Activated CD8-positive, alpha-beta memory T cell treated with anti-CD3 and anti-CD28 coated beads for 24 hours (primary cell): ENCODE measurements at places on chromosomes 6 and 20.

DNA sequence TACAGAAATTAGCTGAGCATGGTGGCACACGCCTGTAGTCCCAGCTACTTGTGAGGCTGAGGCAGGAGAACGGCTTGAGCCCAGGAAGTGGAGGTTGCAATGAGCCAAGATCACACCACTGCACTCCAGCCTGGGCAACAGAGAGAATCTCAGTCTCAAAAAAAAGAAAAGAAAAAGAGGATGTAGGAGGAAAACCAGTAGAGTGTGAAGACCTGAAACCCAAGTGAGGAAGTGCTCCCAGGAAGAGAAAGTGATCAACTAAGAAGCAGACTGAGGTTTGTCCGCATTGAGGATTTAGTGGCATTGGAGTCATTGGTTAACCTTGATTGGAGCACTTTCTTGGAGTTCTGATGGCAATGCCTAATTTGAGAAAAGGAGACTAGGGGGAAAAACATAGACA lies 20.6 kb upstream of the TASP1 start:
- no peak for DNase-seq

DNA sequence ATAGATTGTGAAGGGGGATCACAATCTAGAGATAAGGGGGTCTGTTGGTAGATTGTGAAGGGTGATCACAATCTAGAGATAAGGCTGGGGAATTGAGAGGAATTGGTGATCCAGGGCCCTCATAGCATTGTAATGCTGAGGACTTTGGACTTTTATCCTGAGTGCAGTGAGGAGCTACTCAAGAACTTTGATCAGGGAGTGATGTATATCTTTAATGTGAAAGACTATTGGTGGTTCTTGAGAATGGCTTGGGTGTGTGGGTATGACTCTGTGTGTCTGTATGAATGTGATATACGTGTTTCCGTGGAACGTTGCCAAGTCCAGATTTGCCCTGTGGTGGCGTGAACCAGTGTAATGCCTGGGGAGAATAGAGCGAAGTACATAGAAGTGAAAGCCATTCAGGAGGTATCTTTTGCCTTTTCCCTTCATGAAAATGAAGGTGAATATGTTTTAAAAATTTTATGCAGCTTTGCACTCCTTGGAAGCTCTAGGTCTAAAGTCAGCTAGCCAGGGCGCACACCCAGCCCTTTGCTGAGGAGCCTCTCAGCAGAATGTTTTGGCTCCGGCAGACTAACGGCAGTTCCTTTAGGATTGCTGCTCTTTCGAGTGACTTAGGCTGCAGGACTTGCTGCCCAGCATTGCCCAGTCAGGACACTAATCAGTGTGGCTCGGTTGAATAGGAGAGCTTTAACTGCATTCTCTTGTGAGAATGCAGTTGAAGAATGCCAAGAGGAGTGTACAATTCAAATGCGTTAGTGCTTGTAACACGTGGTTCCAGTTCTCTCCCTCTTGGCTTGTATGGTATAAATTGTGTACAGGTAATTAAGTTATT lies 3.5 kb downstream of the ZFAND3 start:
- DNase-seq: no peak

GRCh38 chr6:154721460-154721859 lies 11.8 kb upstream of the SCAF8 start:
- no peak for DNase-seq

- no peak for DNase-seq
Measured at GRCh38 chr6:137637121-137637520, 142.9 kb upstream of the OLIG3 start.

GRCh38 chr6:143843677-143843999 lies 500 bp downstream of the LTV1 start:
- no peak for DNase-seq

DNA sequence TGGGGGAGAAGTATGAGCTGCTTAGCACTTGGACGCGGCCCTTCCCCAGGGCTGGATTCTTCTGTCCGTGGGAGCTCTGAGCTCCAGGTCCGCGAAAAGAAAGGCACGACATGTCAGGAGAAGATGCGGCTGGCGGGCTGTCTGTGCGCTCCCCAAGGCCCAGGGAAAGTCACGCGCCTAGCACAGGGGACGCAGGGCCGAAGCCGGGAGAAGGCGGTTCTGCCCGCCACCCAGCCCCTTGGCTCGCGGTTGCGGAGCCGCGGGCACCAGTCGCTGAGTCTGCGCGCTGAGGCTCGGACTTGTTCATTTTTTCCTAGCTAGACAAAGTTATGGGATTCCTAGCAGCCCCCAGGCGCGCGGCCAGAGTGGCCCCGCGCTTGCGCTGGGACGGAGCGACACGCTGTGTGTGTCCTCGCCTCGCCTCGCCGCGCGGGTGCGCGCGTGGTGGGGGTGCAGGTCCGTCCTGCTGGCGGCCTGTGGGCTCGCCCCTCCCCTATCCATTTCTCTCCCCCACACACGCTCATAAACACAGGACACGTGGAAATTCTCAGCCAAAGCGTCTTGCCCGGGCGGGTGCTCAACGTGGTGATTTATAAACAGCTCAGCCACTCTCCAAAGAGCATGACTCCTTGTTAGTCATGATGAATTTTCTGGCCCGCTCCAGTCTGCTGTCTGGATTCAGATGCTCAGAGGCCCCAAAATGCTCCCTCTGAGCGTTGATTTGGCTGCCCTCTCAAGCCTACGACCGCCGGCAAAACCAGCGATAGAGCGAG lies 1.9 kb upstream of the POU3F2 start:
- DNase-seq: peak; percentile 59

GRCh38 chr6:3419624-3420272 lies 37.1 kb downstream of the SLC22A23 start:
- DNase-seq: no peak

DNA sequence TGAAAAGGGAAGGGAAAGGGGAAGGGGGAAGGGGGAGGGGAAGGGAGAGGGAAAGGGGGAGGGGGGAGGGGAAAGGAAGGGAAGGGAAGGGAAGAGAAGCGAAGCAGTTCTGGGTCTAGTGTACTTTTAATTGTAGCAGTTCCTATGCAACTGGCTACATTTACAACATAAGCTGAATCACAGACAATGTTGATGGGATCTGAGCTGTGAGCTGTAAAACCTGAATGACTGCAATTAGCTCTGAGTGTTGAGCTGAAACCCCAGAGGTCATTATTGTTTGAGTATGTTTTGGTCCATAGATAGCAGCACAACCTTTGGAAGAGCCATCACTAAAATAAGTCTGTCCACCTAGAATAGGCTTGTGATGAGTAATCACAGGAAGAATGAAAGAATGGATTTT lies 7.2 kb upstream of the ABHD12 start:
- DNase-seq: no peak

- DNase-seq: no peak
Measured at GRCh38 chr20:60895363-60896079, 356.5 kb upstream of the CDH4 start.

DNA sequence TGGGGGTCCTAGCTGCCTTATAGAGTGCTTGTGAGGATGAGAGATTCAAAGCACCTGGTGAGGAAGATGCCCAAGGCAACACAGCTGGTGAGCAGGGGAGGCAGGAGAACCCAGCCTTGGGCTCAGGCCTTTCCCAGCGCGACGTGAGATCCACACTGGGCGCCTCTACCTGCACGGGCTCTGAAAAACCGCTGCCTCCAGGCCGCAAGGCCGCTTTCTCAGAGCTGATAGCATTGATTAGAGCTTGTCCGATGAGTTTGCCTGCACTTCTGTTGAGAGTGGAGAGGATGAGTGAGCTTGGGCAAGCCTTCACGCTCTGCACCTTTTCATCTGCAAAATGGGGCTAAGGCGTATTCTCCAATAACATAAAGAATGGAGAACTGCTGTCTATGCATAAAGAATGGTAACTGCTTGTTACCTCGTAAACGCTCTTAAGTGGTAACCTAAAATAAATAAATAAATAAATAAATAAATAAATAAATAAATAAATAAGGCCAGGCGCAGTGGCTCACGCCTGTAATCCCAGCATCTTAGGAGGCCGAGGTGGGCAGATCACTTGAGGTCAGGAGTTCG lies 916 bp downstream of the PABPC1L start:
- no peak for DNase-seq

- no peak for DNase-seq
Measured at GRCh38 chr6:35481226-35481625, 13.0 kb downstream of the RPL10A start.

GRCh38 chr6:118639054-118639964 lies 12.1 kb downstream of the CEP85L start:
- DNase-seq: no peak

DNA sequence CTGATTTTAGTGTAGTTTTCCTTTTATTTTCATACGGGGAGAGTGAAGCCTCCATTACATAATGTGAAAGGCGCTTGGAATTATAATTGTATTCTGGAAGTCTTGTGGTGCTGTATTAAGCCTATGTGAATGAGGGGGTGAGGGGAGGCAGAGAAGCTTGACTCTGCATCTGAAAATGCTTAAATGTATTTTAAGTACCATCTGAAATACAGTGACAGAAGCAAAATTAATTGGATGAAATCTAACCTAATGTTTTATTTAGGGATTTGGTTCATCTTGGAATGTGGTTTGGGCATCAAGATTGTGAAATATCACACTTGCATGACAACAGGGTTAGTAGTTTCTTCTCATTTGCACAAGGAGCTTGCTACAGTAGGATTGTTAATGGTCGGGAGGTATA lies 41.2 kb downstream of the TMEM200A start:
- DNase-seq: no peak

DNA sequence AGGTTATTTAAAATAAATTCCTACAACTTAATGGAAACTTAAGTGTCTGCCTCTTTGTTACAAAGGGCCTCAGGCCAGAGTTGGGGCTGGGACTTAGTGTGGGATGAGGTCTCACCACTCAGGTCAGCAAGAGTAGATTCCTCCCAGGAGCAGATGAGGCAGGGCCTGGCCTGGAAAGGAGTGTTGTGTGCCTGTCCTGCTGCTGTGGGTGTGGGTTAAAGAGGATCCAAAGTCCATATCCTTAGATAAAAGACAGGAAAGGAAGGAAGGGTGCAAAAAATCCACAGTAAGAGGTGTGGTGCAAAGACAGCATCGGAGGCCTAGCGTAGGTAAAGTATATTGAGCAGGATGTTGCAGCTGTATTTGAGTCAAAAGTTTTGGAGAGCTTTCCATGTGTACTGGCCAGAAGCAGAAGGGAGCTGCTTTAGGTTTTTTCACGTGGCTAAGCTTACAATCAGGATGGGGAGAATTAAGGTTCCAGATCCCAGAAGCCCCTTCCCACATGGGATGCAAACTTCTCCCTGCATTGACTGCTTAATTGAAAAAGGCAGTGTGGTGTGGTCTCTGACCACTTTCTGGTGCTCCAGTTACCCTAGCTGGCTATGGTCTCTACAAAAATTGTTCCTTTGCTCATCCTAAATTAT lies 12.8 kb upstream of the PLCG1 start:
- DNase-seq: no peak

- no peak for DNase-seq
Measured at GRCh38 chr20:16286601-16287000, 286.6 kb downstream of the KIF16B start.

DNA sequence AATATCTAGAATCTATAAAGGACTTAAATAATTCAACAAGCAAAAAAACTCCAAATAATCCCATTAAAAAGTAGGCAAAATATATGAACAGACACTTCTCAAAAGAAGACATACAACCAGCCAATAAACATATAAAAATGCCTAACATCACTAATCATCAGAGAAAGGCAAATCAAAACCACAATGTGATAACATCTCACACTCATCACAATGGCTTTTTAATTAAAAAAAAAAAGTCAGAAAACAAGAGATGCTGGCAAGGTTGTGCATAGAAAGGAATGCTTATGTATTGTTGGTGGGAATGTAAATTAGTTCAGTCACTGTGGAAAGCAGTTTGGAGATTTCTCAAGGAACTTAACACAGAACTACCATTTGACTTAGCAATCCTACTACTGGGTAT lies 979.6 kb upstream of the MAP3K7 start:
- DNase-seq: no peak

- no peak for DNase-seq
Measured at GRCh38 chr6:154548130-154548830, 37.8 kb upstream of the CNKSR3 start.

- no peak for DNase-seq
Measured at GRCh38 chr20:5491455-5491854, 174.7 kb upstream of the PROKR2 start.

GRCh38 chr20:11338496-11339306 lies 579.0 kb upstream of the BTBD3 start:
- DNase-seq: no peak

GRCh38 chr20:9400171-9401025 lies 114.0 kb upstream of the LAMP5 start:
- no peak for DNase-seq

DNA sequence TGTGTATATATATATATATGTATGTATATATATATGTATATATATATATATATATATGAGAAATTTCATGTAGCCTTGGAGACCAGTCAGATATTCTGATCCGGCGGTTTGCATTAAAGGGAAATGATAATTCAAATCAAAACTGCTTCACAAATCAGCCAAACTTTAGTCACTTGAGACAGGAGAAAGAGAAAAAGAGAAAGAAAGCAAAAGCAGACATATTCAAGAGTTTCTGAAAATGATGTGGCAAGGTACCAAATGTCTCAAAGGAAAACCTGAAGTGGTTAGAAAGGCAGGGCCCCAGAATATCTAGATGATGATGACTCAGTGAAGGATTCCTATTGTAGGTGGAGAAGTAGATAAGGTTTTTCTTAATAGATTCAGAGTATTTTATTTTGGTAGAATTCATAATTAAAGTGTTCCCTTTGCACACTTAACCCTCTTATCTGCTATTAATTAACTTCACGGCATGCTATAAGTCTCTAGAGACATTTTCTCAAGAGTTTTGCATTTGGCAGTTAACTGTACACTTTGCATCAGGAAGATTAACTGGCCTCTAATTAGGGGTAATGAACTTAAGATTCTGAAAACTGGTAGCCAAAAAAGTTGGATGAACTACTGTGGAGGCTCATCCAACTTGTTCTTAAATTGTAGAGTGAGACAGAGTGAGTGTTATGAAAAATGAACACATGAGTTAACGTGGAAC lies 50.1 kb upstream of the ASF1A start:
- DNase-seq: no peak

GRCh38 chr6:141359953-141360352 lies 772.8 kb upstream of the GJE1 start:
- no peak for DNase-seq

DNA sequence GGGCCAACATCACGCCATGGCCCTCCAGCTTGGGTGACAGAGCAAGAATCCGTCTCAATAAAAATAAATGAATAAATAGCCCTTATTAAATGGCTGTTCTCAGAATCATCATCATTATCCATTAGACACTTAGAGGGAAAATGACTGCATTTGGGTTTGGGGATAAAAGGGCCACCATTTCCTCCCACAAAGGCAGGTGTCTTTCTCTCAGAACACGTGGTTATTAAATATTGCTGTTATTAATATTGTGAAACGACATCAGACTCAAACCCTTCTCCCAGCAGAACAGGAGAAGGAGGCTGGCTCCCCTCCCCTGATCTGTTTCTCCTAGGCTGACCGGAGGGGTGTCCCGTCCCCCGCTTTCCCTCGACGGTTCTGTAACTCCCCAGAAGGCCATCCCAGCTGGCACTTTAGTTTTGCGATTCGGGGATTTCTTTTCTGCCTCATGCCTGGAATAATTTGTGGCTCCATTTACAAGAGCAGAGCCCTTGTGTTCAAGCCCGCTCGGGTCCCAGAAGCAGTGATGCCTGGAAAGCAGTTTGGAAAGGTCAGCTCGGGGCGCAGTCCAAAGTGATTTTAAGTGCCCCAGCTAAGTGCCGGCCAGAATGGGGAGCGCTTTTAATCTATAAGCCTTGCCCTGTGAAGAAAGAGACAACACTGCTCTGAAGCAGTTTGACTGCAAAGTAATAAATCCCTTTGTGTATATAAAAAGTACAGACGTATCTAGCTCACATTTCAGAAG lies 41.9 kb downstream of the EYA2 start:
- DNase-seq: no peak
